Fibroblast of gingiva (primary cell): ENCODE measurements at places on chromosomes 4 and X.

DNA sequence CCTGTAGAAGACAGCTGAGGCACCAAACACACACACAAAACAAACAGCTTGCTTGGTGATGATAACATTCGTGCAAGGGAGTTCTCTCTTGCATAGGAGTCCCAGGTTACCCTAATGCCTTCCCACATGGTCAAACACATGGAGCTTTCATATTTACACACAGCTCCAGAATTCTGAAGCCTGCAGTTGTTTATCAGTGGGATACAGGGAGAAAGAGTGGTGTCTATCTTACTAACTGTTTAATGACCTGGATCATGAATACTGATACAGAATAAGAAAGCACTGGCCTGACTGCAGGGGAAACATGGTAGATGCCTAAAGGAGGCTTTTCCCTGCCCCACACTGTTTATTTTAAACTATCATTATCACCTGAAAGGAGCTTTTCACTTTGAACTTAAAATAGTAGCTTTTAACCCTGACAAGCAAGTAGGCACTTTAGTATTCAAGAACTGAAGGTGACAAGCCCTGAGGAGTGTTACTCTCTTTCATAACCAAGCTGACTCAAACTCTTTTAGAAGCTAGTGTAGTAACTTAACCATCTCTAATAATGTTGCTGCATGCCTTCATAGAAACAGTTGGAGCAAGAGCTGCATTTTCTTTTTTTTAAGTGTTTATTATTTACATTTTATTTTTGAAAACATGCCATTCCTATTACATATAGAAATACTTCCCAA, 15.6 kb downstream of the TET2 start:
- DNase-seq, result no peak

DNA sequence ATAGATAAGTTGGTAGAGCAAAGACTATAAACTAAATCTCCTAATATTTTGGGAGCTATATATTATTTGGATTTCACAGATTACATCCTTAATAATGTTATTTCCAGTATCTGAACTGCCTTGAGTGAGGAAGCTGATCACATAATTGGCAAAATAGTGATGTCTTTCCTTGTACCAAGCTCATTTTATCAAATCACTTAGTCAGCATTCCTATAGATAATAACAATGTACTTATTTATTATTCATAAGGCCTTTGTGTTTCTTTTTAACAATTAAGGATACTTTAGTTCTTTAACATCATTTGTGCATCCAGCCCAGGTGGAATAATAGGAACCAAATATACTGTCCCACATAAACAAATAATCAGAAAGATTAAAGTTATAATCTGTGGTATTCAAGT, 1093.6 kb downstream of the PCDH18 start:
- DNase-seq, result no peak

- DNase-seq, result no peak
These were observed 334.0 kb downstream of the STIM2 start for GRCh38 chr4:27194599-27195176.

GRCh38 chr4:182741054-182741453, 176.1 kb downstream of the DCTD start:
- no peak for DNase-seq

DNA sequence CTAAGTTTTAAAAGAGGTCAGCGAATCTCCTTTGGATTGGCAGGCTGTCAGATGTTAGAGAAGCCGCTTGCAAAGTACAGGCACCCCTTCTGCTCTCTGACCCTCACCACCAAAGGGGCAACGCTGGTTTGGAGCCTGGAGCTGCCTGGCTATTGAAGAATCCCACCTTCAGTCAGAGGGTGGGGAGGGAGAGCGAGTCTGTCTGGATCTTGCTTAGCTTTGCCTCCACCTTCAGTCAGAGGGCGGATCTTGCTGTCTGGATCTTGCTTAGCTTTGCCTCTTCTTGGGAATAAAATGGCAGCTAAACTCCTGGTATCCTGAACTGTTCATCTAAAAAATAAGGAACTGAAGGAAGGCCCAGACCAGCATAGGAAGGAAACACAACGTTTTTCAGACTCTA, 7.3 kb downstream of the CCDC110 start:
- DNase-seq, result no peak

DNA sequence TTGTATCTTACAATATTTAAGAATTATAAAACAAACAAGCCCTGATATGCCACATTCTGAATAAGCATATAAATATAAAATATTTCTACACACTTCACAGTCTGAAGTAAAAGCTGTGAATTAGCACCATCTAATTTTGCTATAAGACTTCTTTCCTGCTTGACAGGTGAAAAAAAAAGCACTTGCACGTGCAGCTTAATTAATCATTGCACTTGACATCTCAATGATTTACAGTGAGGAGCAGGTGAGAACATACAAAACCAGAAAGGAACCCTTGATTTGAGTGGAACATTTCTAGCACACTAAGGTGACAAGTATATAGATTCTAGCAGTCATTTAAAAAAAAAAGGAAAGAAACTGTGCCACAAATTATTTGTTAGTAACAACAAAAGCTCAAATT, 47.9 kb downstream of the CHIC2 start:
- no peak for DNase-seq

DNA sequence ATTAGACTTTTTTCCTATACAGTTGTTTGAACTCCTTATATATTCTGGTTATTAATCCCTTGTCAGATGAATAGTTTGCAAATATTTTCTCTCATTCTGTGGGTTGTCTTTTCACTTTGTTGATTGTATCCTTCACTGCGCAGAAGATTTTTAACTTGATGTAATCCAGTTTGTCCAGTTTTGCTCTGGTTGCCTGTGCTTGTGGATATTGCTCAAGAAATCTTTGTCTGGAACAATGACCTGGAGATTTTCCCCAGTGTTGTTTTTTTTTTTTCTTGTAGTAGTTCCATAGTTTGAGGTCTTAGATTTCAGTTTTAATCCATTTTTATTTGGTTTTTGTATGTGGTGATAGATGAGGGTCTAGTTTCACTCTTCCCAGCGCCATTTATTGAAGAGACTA, 289.8 kb upstream of the SPOCK3 start:
- DNase-seq, result no peak

DNA sequence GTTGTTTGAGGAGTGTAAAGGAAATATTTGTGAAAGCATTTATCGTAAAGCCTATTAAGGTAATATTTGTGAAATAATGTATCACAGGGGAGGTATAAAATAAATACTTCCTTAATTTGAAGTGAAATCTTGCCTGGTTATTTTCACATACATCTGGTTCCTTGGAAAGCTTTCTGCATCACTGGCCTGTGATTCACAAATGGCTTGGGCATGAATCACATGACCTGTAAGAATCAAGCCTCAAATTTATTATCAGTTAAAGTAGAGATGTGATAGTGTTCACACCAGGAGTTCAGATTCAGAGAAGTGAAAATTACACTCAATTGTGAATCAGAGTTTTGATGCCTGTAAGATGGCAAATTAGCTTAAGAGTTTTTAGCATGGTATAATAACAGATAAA, 1911.4 kb downstream of the STIM2 start:
- peak; percentile 6 for DNase-seq

DNA sequence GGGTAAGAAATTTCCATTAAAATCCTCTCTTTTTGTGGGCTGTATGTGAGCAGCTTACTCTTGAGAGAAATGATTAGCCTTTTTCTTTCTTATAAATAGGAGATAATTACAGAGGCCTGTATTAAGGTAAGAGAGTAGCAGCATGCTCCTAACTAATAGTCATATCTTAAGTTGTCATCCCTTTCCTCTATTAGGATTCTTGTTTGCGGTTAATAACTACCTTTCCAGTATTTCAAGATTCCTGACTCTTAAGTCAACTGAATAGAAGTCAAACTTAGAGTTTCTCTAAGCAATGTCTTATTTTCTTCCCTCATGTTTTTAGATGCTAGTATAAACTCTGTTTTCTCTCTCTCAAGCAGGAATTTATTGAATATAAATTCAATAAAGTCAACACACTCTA, 139.9 kb upstream of the GPRIN3 start:
- DNase-seq, result no peak

DNA sequence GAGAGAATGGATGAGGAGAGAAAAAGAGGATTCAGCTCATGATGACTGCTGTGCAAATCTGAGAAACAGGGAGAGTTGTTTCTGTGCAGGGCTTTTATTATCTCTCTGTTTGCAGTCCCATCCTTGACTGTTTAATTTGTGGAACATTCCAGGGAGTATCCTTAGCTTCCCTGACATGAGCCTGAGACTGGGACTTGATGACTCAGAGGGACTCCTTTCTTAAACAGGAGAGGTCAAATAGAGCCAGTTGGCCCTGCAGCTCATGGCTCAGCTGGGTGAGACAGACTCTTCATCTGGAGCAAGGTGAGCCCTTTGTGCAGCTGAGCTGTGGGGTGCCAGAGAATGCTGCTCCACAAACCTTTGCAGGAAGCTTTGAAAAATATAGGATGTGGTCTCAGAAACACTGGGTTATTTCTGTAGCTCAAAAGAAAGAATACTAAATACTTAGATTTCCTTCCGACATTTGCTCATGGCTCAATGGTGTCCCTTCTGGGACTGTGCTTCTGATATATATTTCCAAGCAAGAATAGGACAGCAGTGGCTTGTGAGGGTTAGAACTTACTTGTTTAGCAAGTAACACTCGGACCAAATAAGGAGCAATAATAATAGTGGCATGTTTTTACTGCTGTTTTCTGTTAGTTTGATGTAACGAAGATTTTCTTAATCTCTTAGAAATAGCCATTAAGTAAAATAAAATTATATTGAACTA, 14.5 kb downstream of the ARHGAP24 start:
- no peak for DNase-seq

- no peak for DNase-seq
These were observed 19.7 kb downstream of the SHOX start for GRCh38 chrX:650324-650723.

GRCh38 chr4:122838034-122838433, 11.4 kb downstream of the FGF2 start:
- no peak for DNase-seq

DNA sequence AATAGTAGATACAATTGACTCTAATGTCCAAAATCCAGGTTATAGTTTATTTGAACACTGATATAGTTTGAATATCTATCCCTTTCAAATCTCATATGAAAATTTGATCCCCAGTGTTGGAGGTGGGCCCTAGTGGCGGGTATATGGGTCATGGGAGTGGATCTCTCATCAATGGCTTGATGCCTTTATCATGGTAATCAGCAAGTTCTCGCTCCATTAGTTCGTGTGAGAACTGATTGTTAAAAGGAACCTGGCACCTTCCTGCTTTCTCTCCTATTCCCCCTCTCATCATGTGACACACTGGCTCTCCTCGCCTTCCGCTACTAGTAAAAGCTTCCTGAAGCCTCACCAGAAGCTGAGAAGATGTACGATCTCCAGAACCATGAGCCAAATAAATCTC, 70.1 kb downstream of the UNC5C start:
- DNase-seq, result no peak

- DNase-seq, result no peak
These were observed 14.1 kb upstream of the SEC24D start for GRCh38 chr4:118849867-118850487.

GRCh38 chr4:139977838-139978609, 176.0 kb downstream of the MAML3 start:
- DNase-seq, result no peak

- DNase-seq, result no peak
These were observed 32.4 kb downstream of the MAGEC1 start for GRCh38 chrX:141936080-141936479.

DNA sequence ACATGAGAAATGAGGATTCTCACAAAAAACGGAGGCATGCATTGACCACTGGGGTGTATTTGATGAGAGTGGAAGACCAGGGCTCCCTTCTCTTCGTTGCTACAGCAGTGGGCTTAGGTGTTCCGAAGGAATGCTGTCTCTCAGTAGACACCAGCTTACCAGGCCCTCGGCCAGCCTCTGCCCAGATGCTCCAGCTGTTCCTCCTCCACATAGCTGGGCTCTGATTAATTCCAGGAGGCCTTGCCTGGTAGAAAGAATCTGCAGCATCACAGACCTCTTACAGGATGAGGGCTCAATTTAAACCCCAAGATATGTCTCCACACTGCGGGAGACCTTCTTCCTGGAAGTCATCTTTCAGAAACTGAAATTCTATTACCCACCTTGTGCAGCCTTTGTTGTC, 346.6 kb upstream of the TENM3 start:
- no peak for DNase-seq

DNA sequence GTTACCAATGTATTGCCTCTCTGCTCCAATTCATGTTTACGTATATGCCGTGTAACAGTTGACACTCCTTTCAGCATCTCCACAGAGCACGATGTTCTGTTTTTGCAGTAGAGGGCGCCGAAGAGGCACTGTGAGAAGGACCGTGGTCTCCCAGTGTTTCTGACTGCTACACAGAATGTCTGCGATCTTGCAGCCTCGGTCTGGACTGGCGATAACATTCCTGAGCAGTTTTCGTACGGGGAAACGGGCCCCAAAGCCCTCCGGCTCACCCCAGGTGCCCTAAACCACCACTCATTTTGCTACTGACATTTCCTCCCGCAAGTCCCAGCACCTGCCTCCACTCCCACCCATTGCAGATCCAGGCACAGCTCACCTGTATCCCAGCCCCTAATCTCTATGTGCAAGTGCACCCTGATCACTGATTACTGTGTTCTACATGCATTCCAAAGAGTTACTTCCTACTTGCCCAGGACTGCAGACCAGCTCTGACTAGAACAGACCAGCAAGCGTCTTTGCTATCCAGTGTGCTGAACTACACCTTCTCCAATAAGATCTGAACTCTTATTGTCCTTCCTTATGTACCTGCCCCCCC, 12.4 kb upstream of the NFXL1 start:
- DNase-seq, result peak; percentile 24

DNA sequence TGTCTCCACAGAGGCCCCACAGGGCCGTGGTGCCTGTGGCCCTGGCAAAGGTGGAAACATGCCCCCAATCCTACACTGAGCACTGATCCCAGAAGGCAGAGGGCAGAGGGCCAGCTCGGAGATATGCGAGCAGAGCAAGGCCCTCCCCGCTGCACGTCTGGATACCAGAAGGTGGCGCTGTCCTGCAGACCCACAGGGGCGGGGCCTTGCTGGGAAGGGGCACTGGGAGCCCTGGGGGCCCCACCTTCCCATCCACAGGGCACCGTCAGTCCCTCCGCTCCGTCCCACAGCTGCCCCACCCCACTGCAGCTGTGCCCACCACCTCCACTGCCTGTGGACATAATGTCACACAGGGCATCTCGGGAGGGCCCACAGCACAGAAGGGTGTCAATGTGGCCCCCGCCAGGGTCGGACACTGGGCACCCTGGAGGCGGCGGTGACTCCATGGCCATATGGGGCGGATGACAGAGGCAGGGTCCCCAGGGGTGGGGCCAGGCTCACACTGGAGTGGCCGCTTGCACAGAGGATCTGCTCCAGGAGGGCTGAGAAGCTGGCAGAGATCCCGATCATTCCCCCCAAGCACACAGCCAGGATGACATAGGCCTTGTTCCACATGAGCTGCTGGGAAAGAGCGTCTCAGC, 4.8 kb downstream of the SLC49A3 start:
- peak; percentile 61 for DNase-seq
